ENCODE measurements at places on chromosomes 11 and 22.

- H3K4me3 ChIP-seq: no peak overlapping the region
- H3K27me3 ChIP-seq: peaks cover 9% of the 10 kb centered on the region
- H3K27ac ChIP-seq: no peak overlapping the region
- peaks cover 4% of the 10 kb centered on the region for H3K36me3 ChIP-seq
These were observed 16.6 kb upstream of the CHKA start for GRCh38 chr11:68137833-68138232.

DNA sequence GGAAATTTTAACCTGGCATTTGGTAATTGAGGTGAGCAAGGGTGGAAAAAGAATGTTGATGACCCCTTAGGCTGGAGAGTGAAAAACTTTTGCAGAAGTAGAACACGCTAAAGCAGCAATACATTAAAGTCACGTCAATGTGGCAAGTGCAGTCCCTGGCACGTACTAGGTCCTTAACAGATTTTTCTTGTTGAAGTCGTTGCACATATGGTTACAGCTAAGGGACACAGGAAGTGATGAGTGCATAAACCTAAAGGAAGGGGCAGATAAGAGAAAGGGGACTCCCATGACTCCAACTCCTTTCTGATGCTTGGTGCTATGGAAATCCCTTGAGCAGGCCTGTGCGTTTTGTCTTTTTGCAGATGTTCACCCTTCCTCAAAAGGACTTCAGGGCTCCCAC lies 1.2 kb downstream of the ACCS start:
- no peak overlapping the region for H3K27ac ChIP-seq
- DNase-seq: no peak
- H3K36me3 ChIP-seq: peaks cover 11% of the 10 kb centered on the region
- H3K27me3 ChIP-seq: no peaks in the 10 kb centered on the region
- H3K4me1 ChIP-seq: peaks cover 26% of the 10 kb centered on the region

GRCh38 chr22:50701428-50702154 lies 29.0 kb downstream of the SHANK3 start:
- peaks cover 9% of the 10 kb centered on the region for H3K4me1 ChIP-seq
- DNase-seq: no peak
- H3K36me3 ChIP-seq: peaks cover 1% of the 10 kb centered on the region
- H3K27ac ChIP-seq: no peak overlapping the region
- H3K4me3 ChIP-seq: no peak overlapping the region
- H3K27me3 ChIP-seq: no peaks in the 10 kb centered on the region

DNA sequence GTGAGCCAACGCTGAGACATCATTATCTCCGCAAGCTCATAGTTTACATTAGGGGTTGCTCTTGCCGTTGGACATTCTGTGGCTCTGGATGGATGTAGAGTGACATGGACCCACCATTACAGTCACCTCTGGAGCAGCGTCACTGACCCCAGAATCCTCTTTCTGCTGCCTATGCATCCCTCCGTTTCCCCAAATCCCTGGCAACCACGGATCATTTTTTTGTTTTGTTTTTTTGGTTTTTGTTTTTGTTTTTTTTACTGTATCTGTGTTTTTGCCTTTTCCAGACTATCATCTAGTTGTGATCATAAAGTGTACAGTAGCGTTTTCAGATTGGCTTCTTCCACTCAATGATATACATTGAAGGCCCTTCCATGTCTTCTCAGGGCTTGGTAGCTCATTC lies 4.0 kb downstream of the PARVB start:
- peaks cover 4% of the 10 kb centered on the region for H3K36me3 ChIP-seq
- peak overlapping the region; percentile 37 for H3K4me3 ChIP-seq
- peak overlapping the region; percentile 81 for H3K27ac ChIP-seq
- no peak for DNase-seq

GRCh38 chr11:69352715-69353319 lies 58.9 kb downstream of the MYEOV start:
- H3K27me3 ChIP-seq: peaks cover 43% of the 10 kb centered on the region
- H3K27ac ChIP-seq: no peak overlapping the region
- no peaks in the 10 kb centered on the region for H3K4me1 ChIP-seq
- H3K36me3 ChIP-seq: no peaks in the 10 kb centered on the region
- no peak overlapping the region for H3K4me3 ChIP-seq

DNA sequence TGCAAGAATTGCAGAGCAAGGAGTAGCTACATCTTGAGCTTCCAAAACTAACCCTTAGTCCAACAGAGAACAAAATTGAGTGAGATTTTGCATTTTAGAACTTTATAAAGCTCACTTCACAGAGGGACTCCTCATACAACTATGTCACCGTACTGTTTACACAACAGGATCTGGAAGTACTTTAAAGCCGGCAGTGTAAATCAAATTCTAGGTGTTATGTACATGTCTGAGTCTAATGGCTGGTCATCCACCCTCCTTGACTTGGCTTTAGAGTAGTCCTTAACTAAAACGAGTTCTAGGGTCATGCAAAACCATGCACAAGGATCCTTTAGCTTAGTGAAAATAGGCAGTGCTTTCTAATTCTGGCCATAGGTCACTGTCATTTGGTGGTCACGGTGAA lies 23.5 kb downstream of the IRAG1 start:
- H3K4me3 ChIP-seq: no peak overlapping the region
- H3K27ac ChIP-seq: no peak overlapping the region
- H3K36me3 ChIP-seq: no peaks in the 10 kb centered on the region
- H3K4me1 ChIP-seq: no peaks in the 10 kb centered on the region

DNA sequence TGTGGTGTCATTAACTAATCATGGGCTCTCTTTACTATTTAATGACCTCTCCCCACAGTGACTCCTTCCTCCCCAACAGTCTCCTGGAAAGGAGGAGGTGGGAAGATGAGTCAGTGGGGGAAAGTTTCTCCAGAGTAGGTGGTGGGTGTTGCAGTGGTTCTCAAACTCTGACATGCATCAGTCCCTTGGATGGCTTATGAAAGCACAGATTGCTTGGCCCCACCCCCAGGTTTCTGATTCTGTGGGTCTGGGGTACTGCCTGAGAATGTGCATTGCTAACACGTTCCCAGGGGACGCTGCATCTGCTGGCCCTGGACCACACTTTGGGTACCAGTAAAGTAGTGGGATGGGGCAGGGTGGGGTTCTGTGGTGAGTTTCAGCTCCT lies 9.8 kb downstream of the CD82 start:
- H3K4me3 ChIP-seq: peak overlapping the region; percentile 59
- peaks cover 83% of the 10 kb centered on the region for H3K4me1 ChIP-seq
- peak overlapping the region; percentile 77 for H3K27ac ChIP-seq
- H3K27me3 ChIP-seq: no peaks in the 10 kb centered on the region

GRCh38 chr11:107494055-107494454 lies 36.4 kb upstream of the CWF19L2 start:
- H3K4me1 ChIP-seq: no peaks in the 10 kb centered on the region
- H3K27me3 ChIP-seq: peaks cover 28% of the 10 kb centered on the region
- no peak for DNase-seq
- H3K4me3 ChIP-seq: no peak overlapping the region
- no peak overlapping the region for H3K27ac ChIP-seq

- H3K27ac ChIP-seq: no peak overlapping the region
- no peaks in the 10 kb centered on the region for H3K4me1 ChIP-seq
- peaks cover 62% of the 10 kb centered on the region for H3K27me3 ChIP-seq
- H3K36me3 ChIP-seq: no peaks in the 10 kb centered on the region
- H3K4me3 ChIP-seq: no peak overlapping the region
These were observed 171.8 kb downstream of the CTTN start for GRCh38 chr11:70569996-70570692.

DNA sequence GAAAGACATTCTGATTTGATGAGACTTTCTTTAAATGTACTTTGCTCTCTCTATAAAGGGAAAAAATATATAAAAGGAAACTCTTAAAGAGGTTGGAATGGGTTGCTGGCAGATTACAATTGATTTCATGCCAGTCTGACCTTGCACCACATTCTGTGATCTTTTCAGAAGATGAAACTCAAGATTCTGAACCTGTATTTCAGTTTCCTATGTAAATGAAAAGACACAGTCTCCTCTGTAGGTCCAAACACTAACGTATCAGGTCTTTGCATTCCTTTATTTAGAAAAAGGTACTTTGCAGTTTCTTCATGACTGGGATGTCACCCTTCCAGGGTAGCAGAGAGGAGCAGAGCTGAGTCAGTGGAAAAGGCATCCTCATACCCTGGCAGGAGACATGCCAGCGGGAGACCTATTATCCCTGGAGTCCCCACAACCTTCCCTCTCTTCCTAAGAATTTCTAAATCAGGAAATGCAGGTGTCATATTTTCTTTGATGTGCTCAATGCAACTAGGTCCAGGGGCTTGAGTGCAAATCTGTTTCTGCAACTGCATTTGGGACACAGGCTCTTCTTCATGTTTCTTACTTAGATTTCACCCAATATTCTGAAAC lies 282.6 kb downstream of the CADM1 start:
- DNase-seq: no peak
- H3K36me3 ChIP-seq: peaks cover 11% of the 10 kb centered on the region
- no peak overlapping the region for H3K4me3 ChIP-seq
- no peaks in the 10 kb centered on the region for H3K27me3 ChIP-seq
- peak overlapping the region; percentile 95 for H3K27ac ChIP-seq

DNA sequence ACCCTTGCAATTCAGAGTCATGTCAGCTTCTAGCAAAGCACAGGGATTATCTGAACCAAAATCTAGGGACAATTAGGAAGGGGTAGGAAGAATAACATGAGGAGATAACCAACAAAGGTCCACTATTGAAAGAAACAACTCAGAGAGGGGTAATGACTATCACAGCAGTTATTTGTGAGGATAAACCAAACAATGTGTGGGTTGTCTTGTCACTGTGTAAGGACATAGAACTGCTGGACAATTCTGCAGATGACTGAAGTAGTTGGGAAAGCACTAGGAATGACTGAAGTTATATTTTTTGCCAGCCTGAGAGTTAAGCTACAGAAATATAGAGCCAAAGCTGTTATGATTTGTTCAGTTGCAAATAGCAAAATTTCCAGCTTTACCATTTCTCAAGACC lies 858.4 kb upstream of the CCDC90B start:
- H3K36me3 ChIP-seq: no peaks in the 10 kb centered on the region
- no peak for DNase-seq
- no peak overlapping the region for H3K27ac ChIP-seq
- H3K27me3 ChIP-seq: no peaks in the 10 kb centered on the region
- H3K4me1 ChIP-seq: no peaks in the 10 kb centered on the region

GRCh38 chr11:81420668-81421250 lies 1312.9 kb downstream of the FAM181B start:
- no peaks in the 10 kb centered on the region for H3K4me1 ChIP-seq
- H3K27ac ChIP-seq: no peak overlapping the region
- H3K27me3 ChIP-seq: no peaks in the 10 kb centered on the region
- H3K4me3 ChIP-seq: no peak overlapping the region

GRCh38 chr22:36548606-36549005 lies 19.6 kb upstream of the EIF3D start:
- H3K36me3 ChIP-seq: no peaks in the 10 kb centered on the region
- no peak overlapping the region for H3K4me3 ChIP-seq
- DNase-seq: no peak

DNA sequence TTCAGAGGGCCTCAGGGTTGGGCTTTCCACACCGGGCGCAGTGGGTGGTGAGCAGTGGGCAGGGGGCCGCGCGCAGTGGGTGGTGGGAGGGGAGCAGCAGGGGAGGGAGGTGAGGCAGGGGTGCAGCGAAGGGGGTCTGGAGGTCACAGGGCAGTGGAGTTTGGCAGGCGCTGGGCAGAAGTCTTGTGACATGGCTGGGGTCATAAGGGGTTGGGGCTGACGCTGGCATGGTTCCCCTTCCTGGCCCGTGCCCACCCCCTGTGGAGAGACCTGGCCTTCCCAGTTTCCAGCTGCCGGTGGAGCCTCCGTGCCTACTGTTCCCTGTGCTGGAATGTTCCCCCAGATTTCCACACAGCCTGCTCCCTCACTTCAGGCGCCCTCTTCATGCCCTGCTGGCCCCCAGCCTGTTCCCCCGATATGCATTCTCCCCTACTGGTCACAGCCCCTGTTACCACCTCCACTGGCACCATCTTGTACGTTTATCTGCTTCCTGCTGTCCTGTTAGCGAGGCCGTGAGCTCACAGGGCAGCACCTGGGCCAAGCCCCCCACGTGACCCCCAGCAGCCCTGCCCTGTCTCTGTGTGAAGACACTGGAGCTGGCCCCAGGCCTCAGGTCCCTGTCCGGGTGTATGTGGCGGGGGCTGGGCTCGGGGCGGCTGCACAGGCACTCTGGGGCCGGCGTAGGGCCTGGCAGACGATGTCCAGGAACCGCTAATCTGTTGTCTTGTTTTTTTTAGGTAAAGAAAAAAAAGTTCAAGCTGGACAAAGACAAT lies 111.6 kb downstream of the KCNQ1OT1 start:
- peaks cover 3% of the 10 kb centered on the region for H3K36me3 ChIP-seq
- no peak for DNase-seq
- H3K27me3 ChIP-seq: no peaks in the 10 kb centered on the region
- H3K4me3 ChIP-seq: no peak overlapping the region

DNA sequence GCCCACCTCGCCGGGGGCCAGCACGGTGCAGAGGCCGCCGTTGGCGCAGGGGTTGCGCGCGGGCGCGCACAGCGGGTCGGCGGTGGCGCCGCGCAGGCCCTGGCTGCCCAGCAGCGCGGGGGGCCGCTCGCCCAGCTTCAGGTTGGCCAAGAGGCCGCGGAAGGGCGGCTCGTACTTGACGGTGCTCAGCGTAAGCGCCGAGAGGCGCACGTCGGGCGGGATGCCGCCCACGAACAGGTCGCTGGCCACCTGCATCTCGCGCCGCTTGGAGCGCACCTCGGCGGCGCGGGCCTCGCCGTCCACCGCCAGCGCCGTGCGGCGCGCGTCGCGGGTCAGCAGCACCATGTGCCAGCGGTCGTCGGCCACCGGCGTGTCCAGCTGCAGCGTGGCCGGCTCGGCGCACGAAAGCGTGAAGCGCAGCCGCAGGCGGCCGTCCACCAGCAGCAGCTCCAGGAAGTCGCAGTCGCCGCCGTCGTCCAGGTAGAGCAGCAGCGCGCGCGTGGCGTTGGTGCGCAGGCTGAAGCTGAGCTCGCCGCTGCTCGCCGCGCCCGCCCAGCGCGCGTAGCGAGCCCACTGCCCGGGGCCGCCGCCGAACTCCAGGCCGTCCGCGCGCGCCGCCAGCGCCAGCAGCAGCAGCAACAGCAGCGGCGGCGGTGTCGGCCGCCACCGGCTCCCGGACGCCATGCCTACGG lies 9.8 kb downstream of the NRXN2 start:
- DNase-seq: no peak
- no peak overlapping the region for H3K27ac ChIP-seq
- peaks cover 82% of the 10 kb centered on the region for H3K27me3 ChIP-seq
- H3K4me1 ChIP-seq: peaks cover 8% of the 10 kb centered on the region

- no peak overlapping the region for H3K27ac ChIP-seq
- no peak overlapping the region for H3K4me3 ChIP-seq
- H3K27me3 ChIP-seq: no peaks in the 10 kb centered on the region
- peaks cover 21% of the 10 kb centered on the region for H3K4me1 ChIP-seq
- no peak for DNase-seq
- H3K36me3 ChIP-seq: no peaks in the 10 kb centered on the region
These were observed 39.2 kb upstream of the AMPD3 start for GRCh38 chr11:10415817-10416392.

- H3K27ac ChIP-seq: no peak overlapping the region
- H3K4me3 ChIP-seq: no peak overlapping the region
- peaks cover 36% of the 10 kb centered on the region for H3K27me3 ChIP-seq
These were observed 90.0 kb downstream of the AMOTL1 start for GRCh38 chr11:94858012-94858705.

All from central memory CD8-positive, alpha-beta T cell (primary cell).